Epithelial cell of prostate (primary cell): ENCODE measurements at places on chromosomes 1 and 21.

GRCh38 chr1:9413071-9413876, 120.6 kb downstream of the SPSB1 start:
- no peak for DNase-seq

DNA sequence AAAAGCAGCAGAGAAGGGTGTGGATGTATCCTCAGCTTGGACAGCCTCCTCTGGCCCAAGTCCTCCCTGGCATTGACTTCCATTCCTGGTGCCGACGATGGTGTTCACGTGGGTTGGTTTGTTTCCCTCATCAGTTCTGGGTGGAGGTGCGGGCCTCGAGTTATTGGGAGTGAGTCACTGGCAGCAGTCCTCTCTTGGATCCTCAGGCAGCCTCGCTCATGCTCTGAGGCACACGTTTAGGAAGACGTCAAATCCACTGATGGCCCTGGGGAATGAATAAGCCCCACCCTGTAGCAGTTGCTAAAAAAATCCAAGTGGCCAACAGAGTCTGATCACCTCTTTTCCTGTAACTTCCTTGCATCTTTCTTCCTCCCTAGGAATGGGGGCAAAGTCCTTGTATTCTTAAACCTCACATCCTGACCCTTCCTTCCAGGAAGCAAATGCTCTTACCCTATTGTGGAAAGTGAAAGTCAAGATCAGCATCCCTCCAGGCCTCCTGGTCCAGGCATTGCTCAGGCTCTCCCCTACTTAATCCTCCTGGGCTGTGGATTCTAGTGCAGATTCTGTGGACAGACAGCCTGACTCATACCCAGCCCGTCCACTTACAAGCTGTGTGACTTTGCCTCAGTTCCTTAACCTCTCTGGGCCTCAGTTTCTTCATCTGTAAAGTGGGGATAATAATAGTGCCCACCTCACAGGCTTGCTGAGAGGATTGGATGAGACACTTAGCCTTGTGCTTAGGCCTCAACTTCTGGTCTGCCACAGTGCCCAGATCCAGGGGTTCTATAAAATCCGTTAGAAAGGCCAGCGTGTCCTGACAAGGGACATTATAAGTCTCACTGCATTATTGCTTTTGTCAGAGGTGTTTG, 111.1 kb downstream of the TLR5 start:
- DNase-seq, result no peak

DNA sequence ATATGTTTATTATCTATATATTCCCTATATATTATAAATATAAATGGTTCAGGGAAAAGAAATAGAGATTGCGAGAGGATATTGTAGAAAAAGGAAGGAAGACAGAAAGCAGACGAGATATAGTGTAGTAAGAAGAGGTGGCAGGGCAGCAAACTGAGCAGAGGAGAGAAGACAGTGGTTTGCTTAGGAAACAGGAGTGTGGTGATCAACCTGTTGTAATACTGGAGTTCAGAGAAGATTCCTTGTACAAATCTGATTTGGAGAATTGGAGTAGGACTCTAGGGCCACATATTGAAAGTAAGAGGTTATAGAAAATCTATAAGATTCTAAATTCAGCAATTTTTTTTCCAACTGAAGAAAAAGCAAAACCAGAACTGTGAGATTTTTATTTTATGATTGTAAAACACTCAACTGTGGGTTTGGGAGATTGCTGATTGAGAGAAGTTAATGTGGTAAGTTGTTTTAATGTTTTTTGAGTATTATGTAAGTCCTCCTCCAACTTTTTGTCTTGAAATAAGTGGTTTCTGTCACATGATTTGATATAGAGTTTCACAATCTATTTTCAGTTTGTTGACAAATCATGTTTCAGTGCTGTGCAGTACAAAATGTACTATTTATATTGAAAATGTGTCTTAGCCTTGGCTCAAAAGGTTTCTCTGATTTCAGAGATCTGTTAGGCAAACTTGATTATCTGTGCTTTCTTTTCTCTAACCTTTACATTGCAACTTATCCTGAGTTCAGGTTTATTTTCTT, 9.6 kb upstream of the AMY2B start:
- no peak for DNase-seq

GRCh38 chr1:107865627-107866026, 99.4 kb downstream of the VAV3 start:
- DNase-seq, result no peak

- no peak for DNase-seq
Observed at GRCh38 chr21:39518055-39518846, 66.5 kb downstream of the SH3BGR start.

DNA sequence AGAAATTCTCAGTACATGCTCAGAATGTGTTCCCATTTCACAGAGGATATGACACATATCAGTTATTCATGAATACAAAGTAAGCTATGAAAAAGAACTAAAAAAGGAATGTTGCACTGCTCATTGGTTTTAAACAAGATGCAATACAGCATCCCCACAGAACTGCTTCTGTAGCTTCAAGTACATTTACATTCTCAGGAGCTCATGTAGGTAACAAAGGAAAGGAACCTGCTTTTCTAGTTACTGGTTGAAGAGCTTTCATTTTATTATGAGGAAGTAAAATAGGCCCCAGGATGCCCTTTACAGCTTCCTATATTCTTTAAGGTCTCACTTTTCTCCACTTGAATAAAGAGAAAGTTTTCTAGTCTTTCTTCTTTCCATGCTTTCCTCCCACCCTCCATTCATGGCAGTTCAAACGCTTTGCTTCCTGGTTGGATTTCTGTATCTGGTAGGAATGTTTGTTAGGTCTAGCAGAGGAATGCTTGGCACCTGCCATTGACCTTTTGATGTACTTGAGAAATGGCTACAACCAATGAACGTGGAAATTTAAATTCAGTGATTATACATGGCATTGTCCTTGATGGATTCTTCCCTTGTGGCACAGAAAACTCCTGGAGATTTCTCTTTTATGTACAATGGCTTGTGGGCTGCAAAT, 27.1 kb upstream of the KCNK2 start:
- DNase-seq, result no peak
